ENCODE measurements at places on chromosomes 12 and 14. TPM values are rescaled to one million over a fixed set of nuclear protein-coding genes. Genes with fewer than 3 reads are reported as not detected.
A peak's percentile ranks its signal among the peaks of the same experiment; 100 is the strongest.

DNA sequence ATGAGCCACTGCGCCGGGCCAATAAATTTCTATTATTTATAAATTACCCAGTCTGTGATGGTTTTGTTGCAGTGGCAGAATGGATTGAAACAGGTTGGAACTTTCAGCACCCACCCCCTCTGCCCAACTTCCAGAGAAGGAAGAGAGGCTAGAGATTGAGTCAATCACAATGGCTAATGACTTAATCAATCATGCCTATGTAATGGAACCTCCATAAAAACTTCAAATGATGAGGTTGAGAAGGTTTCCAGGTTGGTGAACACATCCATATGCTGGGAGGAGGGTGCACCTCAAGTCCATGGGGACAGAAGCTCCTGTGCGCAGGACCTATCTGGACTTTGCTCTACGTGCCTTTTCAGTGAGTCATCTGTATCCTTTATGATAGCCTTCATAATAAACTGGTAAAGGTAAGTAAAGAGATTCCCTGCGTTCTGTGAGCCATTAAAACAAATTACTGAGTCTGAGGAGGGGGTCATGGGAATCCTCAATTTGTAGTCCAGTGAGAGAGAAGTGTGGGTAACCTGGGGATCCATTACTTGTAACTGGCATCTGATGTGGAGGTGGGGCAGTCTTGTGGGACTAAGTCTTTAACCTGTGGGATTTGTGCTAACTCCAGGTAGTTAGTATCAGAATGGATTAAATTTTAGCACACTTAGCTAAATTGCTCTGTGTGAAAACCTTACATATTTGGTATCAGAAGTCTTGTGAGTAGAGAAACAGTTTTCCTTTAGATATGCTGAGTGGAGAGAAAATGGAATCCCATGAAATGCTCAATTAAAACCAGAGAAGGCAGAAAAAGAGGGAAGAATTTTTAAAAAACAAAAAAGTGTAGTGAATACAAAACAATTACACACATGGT, 11.7 kb upstream of the NGDN start:
- no peak for DNase-seq

GRCh38 chr12:104122298-104122697, 15.7 kb downstream of the NFYB start:
- DNase-seq = no peak

DNA sequence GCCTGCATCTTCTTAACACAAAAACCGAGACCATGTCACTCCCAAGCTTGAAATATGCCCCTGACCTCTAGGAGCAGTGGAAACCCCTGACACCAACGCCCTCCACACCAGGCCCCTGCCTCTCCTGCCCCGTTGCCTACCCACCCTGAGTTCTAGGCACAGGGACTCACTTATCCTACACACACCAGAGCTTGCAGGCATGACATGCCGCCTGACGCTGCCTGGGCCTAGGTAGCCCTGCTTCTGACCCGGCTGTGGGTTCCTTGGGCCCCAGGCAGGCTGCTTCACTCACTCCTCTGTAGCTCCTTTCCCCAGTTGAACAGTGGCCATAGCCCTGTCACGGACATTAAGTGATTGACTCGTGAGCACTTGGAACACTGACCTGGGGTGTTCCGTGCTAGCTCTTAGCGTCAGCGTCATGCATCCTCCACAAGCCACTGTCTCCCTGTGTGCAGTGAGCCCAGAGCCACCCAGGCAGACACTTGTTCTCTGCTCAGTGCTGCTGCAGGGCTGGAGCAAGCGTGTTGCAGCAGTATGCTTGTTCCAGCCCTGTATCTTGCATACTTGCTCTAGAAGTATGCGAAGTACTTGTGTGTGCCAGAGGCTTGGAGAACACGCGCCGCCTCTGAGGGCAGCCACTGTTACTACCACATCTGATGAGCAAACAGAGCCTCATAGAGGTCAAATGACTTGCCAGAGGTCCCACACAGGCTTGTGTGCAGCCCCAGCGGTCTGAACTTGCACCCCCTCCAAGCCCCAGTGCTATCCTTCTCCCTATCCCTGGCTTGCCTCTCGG, 15.6 kb downstream of the OTUB2 start:
- no peak for DNase-seq

GRCh38 chr12:93347054-93347785, 30.5 kb upstream of the NUDT4 start:
- no peak for DNase-seq

DNA sequence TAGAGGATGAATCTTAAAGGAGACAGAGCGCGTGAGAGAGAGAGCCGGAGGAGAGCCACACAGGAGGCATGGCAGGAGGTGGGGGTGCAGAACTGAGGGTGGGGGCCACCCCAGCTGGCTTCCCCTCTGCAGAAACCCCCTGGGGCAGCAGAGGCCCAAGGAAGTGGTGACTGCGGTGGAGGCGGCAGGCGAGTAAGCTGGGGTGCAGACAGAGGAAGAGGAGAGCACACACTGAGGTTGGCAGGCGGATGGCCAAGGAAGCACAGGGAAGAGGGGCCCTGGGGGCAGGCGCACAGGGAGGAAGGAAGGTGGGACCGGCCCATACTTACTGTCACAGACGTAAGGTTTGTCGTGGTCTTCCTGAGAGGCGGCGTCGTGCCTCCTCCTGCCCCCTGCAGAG, 179.8 kb downstream of the DPF3 start:
- DNase-seq = peak; percentile 68

GRCh38 chr12:12723149-12723680, 6.0 kb downstream of the CDKN1B start:
- no peak for DNase-seq

GRCh38 chr14:65255029-65255545, 152.8 kb upstream of the MAX start:
- DNase-seq = peak; percentile 16

- DNase-seq = no peak
Measured at GRCh38 chr14:71985538-71986189, 53.4 kb downstream of the RGS6 start.

- DNase-seq = no peak
Measured at GRCh38 chr12:10179776-10180181, 947 bp downstream of the TMEM52B start.

- DNase-seq = no peak
Measured at GRCh38 chr12:112665958-112666357, 125.6 kb upstream of the RPH3A start.

- DNase-seq = no peak
Measured at GRCh38 chr14:104343690-104344640, 205.6 kb downstream of the KIF26A start.

DNA sequence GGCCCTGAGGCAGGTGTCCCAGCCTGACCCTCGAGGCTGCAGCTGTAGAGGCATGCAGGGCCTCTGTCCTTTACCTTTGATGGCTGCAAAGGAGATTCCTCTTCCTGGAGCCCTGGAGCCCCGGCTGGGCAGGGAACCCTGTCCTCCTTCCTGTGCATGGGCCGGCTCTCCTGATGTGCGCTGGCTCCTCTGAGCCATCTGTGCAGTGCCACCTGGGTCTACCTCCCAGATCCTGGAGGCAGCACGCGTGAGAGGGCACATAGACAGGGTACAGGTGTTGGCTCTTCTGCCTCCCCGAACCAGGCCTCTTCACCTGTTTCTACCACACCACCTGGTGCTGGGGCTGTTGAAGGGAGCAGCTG, 115.1 kb downstream of the BEGAIN start:
- no peak for DNase-seq

GRCh38 chr12:666766-667308, 3.6 kb upstream of the NINJ2 start:
- DNase-seq = peak; percentile 54

GRCh38 chr12:86623267-86623666, 367.1 kb upstream of the MGAT4C start:
- no peak for DNase-seq

- no peak for DNase-seq
Measured at GRCh38 chr14:104126753-104127152, 11.6 kb upstream of the KIF26A start.

DNA sequence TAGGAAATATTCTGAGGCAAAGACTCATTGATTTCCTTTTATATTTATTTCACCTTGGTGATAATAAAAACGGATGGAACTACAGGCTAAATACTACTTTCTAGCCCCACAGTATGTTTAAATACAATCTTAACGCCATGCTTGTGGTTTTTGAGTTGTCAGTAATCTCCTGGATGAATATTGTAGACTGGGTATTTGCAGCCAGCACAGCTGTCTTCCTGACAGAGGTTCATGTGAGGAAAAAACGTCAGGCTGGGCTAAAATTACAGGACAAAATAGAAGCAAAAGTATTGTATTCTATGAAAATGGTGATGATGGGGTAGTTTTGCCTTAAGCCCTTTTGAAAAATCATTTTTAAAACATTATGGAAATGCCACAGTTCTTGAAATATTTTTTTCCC, 140.9 kb downstream of the CCDC91 start:
- no peak for DNase-seq

DNA sequence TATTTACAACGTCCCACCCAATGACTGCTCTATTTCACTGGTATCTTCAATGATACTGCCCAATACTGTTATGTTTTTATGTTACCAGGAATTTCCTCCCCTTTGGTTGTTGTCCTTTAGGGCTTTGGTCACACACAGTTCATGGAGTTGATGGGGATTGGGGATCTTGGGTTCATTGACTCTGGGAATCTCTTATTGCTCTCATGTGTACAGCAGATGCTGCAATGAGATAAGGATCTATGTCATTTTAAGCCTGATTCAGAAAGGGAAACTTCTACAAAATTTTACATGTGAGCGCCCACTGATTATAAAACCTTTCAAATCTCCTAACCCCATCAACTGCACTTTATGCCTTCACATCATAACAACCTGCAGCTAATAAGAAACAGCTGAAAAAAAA, 67.2 kb downstream of the FAR2 start:
- DNase-seq = no peak

DNA sequence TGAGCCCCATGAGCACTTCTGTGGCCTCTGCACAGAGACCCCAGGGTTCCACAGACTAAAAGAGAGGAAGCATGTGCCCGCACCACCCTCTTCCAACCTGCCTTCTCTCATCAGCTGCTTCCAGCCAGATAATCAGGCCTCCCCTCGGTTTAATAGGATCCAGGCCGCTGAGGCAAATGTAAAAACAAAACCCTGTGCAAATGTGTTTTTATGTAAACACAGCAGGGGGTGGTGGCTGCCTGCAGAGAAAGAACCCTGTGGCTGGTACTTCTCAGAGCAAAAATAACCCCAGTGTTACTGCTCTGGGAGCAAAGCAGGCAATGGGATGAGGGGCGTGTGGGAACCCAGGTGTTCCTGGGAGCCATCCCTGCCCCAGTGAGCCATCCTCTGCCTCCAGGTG, 46.2 kb downstream of the WSCD2 start:
- DNase-seq = no peak

DNA sequence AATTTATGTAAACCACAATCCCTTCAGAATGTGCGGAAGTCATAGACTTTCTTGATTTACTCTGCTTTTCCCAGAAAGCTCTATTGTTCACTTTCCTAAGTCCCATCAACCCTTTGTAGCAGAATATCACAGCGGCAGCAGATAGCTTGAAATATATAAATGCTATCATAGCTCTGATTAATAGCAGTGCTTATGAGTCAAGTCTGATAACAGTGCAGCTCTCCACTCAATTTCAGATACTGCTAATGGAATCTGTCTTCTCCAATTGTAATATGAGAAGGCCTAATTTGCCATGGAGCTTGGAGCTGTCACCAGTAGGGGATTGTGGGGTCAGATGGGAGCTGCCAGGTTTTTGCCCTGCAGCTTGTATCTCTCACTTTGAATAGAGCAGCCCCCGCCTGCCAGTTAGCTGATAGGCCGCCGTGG, 10.9 kb downstream of the TMEM260 start:
- no peak for DNase-seq

DNA sequence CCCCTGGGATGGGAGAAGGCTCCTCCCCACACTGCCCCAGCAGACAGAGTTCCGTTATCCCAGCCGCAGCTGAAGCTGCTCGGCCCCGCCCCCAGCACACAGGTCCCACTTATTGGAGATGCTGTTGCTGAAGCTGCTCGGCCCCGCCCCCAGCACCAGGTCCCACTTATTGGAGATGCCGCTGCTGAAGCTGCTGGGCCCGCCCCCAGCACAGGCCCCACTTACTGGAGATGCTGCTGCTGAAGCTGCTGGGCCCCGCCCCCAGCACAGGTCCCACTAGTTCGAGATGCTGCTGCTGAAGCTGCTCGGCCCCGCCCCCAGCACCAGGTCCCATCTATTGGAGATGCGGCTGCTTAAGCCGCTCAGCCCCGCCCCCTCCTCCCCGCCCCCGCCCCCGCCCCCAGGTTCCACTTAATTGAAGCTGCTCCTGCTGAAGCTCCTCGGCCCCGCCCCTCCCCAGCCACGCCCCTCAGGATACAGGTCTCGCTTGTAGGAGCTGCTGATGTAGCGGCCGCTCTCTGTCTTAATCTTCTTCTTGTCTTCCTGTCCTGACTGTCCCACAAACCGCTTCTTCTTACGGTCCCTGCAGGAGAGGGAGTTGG, 12.0 kb downstream of the CFAP73 start:
- DNase-seq = peak; percentile 25

GRCh38 chr14:23062002-23062401, 4.7 kb upstream of the CDH24 start:
- DNase-seq = no peak

GRCh38 chr12:29971446-29971845, 187.7 kb upstream of the TMTC1 start:
- DNase-seq = no peak

DNA sequence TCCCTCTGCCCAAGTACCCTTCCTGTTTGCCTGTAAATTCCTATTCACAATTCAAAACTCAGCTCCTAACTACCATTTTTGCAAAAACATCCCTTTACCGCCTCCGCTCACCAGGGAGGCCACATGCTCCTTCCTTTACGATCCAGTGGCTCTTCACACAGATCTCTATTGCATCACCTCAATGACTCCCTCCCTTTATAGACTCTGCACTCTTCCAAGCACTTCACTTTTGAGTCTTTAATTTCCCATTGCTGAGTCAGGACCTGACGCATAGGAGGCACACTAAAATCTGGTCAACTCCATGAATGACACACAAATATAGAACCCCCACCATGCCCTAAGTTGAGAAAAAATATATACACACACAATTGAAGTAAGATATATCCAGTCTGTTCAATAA, 45.9 kb downstream of the PPP1R13B start:
- peak; percentile 11 for DNase-seq

GRCh38 chr14:34826661-34827060, 48.5 kb downstream of the BAZ1A start:
- DNase-seq = no peak

GRCh38 chr12:57751432-57751787, 700 bp downstream of the CDK4 start:
- DNase-seq = no peak

GRCh38 chr12:119060847-119061796, 79.8 kb downstream of the SRRM4 start:
- peak; percentile 25 for DNase-seq

NRXN3 gene
- not detected for total RNA-seq

PPP4R4 gene
- 17.0 TPM for total RNA-seq

POTEG gene
- total RNA-seq = not detected

TTC6 gene
- total RNA-seq = not detected

LRTM2 gene
- not detected for total RNA-seq

KRT72 gene
- not detected for total RNA-seq

PPP1R1A gene
- total RNA-seq = not detected

OTX2 gene
- total RNA-seq = not detected

EGLN3 gene
- 1.9 TPM for total RNA-seq

KLRB1 gene
- total RNA-seq = 3.6 TPM

BEST3 gene
- total RNA-seq = not detected

ASCL1 gene
- total RNA-seq = not detected

CCDC60 gene
- total RNA-seq = not detected

FGF23 gene
- total RNA-seq = not detected

SLCO1B1 gene
- total RNA-seq = not detected

Data from activated CD4-positive, alpha-beta memory T cell treated with anti-CD3 and anti-CD28 coated beads for 36 hours (primary cell).